Naive thymus-derived CD8-positive, alpha-beta T cell (primary cell): ENCODE measurements at places on chromosomes 7 and 10. TPM values are rescaled to one million over a fixed set of nuclear protein-coding genes. Genes with fewer than 3 reads are reported as not detected.

DNA sequence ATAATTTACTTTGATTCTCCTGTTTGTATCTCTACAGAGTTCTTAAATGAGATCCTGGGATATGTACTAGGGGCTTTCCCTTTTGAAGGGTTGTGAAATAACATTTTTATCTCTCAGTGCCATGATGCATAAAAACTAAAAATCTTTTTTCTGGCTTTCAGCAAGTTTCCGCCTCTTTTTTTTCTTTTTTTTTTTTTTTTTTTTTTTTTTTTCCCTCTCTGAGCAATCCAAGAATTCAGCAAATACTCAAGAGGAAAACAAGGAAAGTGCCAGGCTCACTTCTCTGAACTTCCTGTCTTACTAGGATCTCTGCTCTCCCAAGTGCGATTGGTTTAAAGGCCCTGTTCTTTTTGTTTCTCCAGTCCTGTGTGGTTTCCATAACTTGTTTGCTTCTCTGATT, 79.9 kb downstream of the HYCC1 start:
- no peak for DNase-seq

The MYL7 gene
- not detected for total RNA-seq

DNA sequence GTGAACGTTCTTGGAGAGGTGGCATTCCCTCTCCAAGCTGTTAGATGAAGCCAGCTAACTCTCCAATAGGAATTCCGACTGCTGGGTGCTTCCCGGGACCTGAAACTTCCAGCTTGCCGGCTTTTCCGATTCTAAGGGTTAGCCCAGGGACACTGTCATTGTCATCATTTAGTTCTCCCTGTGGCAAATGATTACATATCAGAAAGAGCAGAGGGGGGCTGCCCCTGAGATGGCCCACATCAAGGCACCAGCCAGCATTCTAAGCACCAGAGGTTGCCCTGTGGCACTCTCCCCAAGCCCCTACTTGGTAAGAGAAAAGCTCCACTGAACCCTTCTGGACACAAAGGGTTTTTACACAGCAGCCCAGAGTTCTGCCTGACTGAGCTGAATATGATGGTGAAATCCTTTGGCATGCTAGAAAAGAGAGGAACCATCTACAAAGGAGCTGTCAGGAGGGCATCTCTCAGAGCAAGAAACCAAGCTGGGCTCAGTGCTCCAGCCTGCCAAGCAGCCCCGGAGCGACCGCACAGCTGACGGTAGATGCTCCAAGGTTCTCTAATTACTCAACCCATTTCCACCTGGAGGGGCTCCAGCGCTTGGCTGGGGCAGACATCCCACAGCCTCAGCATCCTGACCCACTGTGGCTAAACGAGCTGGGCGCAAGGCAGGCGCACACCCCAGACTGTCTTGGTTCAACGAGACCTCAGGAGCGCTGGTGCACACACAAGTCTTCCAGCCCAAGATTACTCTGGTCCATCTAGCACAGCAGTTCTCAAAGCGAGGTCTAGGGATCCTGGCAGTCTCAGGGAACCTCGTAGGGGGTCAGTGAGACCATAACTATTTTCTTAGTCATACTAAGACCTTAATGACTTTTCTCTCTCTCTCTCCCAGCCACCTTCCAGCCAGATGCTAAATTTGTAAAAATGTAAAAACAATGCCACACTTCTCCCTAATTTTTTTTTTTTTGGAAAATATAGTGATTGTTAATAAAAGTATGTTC, 160.5 kb downstream of the GFRA1 start:
- DNase-seq, result no peak

The AGAP9 gene
- 9.0 TPM for total RNA-seq

DNA sequence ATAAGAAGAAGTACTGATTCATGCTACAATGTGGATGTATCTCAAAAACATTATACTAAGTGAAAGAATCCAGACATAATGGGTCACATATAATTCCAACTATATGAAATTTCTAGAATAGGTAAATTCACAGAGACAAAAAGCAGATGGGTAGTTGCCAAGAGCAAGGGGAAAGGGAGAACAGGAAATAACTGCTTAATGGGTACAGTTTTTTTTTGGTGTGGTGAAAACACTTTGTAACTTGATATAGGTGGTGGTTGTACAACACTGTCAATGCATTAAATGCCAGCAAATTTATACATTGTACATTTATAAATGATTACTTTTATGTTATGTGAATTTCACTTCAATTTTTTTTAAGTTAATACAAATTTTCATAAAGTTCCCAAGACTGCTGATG, 19.4 kb upstream of the LRRN3 start:
- no peak for DNase-seq

The ANKRD2 gene
- total RNA-seq, result not detected

The GNAT3 gene
- total RNA-seq, result not detected

The SH2D4B gene
- 0.36 TPM for total RNA-seq

GRCh38 chr10:49089557-49090188, 25.6 kb downstream of the VSTM4 start:
- DNase-seq, result no peak

- DNase-seq, result no peak
These were observed 29.8 kb downstream of the SNX10 start for GRCh38 chr7:26321435-26321834.

The C10orf67 gene
- total RNA-seq, result not detected

DNA sequence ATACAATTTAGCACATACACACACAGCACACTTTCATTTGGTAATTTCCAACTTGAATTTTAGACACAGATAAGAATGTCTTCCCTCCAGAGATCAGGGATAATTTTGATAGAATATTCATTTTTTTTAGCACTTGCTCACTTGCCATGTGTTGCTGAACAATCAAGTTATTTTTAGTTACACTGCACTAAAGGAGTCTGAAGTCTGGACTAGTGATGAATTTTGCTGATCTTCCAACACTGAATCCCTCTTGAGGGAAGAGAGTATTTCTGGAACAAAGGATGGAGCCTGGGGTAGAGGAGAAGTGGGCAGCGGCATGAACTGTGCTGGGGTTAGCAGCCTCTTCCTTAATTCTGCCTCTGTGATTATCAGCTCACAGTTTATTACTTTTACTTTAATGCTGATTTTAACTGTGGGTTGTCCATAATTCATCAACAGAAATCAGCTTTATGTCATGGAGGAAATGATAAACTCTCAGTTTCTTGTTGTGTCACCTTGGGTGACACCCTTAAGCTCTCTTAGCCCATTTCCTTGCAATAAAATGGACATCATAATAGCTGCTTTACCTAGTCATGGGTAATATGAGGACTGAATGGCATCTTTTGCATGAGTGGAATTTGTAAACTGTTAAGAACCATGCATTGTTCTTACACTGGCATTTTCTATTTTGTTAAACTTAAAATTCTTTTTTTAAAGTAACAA, 32.1 kb downstream of the SGPL1 start:
- DNase-seq, result no peak

DNA sequence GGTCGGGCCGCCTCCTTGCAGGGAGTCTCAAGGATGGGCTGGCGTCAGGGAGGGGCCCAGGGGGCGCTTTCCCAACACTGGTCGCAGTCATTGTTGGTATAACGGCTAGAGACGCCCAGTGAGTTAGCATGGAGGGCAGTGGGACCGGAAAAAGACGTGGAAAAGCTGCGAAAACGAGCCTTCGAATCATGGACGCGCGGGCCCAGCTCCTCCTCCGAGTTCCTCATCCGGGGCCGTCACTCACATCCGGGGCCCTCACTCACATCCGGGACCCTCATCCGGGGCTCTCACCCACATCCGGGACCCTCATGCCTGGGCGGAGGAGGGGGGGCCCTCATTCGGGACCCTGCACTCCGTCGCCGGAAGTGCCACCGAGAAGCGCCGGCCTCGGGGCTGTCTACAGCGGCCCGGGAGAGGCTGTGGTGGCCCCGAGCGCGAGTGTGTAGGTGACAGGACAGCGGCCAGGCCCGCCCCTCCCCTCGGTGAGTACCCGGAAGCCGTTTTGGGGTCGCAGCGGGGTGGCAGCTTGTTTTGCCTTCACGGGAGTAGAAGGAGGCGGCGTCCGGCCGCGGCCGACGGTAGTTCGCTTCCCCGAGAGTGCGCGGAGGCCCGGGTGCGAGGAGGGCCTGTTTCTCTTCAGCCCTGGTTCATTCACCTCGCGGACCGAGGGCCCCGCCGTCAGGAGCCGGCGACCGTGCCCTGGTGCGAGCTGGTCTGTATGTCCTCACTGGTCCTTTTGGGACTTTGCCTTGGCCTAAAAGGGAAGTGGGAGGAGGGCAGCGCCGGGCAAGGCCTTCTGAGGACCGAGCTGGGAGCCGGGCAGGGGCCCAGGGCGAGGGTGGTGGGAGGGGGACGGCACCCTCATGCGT, at the start of gene ZNF655:
TSS of gene ZNF655 (plus strand) at position 337 of the 869 bp plus-strand sequence. CDS start 1,918 bp downstream, outside the sequence.
- DNase-seq, result peak; percentile 95

- no peak for DNase-seq
These were observed 664.3 kb upstream of the FOXK1 start for GRCh38 chr7:4017785-4018184.

The REEP3 gene
- total RNA-seq, result 10.7 TPM

DNA sequence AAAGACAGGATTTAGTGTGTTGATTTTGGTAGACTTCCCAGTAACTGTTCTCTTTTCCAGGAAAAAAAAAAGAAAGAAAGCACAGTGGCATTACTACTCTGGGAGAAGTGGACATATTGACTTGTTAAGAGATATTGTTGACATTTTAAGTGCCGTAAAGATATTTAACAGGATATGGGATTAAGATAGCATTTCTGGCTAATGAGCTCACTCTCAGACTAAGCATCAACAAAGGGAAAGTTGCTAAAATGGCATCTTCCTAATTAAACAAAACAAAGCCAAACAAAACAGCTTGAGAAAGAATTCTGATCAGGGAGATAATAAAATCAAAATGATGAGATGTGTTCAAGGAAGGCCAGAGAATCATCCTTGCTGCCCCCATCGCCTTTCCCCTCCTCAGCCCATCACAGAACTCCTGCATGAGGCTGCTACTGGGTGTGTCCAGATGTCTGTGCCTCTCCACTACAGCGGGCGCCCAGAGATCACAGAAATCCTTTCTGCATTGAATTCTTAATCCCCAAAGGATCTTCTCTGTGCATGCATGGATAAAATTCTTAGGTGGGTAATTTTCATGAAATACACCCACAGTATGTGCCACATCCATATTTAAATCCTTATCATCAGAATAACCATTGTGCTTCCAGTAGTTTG, 270.5 kb downstream of the POU6F2 start:
- no peak for DNase-seq

DNA sequence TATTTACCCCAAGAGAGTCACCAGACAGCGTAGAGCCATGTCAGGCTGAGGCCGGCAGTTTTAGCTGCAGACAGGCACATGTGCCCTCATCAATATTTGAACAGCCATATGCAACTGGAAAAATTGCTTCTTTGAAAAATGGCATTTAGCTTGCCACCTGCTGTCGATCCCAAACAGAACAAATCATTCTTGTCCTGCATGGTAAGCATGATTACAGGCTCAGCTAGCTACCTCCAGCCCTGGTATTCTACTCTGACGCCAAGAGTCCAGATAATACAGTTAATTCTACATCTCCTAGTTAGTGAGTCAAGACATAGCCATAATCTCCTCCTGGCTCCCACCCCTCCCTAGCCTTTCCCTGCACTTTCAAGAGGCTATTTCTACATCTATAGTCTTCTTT, 7.7 kb downstream of the CREB3L2 start:
- no peak for DNase-seq

DNA sequence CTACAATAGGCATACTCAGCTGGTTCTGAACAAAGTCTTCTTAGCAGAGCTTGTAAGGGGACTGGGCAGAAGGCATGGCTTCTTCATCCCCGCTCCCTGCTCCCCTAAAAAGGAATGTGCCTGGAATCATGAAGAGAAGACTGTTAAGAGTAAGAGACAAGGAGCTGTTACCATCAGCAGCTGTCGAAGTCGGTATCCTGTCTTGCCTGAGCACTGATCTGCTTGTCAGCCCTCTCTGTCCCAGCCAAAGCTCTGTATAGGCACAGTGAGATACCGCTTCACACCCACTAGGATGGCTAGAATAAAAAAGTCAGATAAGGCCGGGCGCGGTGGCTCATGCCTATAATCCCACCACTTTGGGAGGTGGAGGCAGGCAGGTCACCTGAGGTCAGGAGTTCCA, 2.4 kb downstream of the ABLIM1 start:
- DNase-seq, result no peak

DNA sequence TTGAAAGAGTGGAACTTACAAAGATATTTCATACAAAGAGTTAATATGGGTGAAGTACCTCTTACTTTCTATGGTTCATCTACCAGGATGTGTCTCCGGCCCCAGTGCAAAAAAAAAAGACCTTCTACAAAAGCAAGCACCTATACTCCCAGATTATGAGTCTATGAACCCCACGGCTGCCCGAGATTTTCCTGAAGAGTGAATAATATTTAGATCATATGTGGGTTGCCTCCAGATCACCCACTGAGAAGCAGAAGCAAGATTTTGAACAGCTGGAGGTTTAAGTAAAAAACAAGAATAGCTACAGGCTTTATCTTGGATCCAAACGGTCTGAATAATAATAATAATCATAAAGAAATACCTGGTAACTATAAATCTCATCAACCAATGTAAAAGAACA, 207.7 kb downstream of the SKAP2 start:
- DNase-seq, result no peak

GRCh38 chr7:3309140-3309539, 8.1 kb downstream of the SDK1 start:
- no peak for DNase-seq

GRCh38 chr7:22572937-22573336, 72.9 kb upstream of the STEAP1B start:
- no peak for DNase-seq

- DNase-seq, result no peak
These were observed 45.8 kb upstream of the MNX1 start for GRCh38 chr7:157056246-157056645.

GRCh38 chr7:23256731-23257130, 10.2 kb downstream of the GPNMB start:
- DNase-seq, result no peak

GRCh38 chr10:26365681-26366358, 72.3 kb upstream of the APBB1IP start:
- DNase-seq, result no peak

DNA sequence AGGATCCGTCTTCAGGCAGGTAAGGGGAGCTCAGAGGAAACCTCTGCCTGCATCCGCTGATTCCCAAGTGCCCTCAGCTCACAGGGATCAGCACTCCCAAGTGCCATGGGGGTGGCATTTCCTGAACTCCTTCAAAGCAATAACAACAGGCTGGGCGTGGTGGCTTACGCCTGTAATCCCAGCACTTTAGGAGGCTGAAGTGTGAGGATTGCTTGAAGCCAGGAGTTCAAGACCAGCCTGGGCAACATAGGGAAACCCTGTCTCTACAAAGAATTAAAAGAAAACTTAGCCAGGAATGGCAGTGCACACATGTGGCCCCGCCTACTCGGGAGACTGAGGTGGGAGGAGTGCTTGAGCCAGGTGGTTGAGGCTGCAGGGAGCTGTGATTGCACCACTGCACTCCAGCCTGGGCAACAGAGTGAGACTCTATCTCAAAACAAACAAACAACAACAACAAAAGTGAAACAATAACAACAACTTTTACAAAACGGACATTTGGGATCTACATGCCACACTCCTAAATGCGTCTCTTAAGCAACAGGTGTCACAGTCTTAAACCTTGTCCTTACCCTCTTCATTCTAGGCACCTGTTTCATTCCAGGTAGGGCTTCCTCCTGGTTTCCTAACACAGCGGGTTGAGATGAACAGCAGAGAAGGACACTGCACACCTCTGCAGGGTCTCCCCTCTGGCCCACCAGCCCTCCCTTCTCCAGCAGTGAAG, 73.8 kb downstream of the PAXIP1 start:
- no peak for DNase-seq
